ENCODE measurements at places on chromosomes 2 and 18.
A peak's percentile ranks its signal among the peaks of the same experiment; 100 is the strongest.

- DNase-seq, result peak; percentile 67
These were observed 69.0 kb downstream of the CTAGE1 start for GRCh38 chr18:22348521-22349316.

DNA sequence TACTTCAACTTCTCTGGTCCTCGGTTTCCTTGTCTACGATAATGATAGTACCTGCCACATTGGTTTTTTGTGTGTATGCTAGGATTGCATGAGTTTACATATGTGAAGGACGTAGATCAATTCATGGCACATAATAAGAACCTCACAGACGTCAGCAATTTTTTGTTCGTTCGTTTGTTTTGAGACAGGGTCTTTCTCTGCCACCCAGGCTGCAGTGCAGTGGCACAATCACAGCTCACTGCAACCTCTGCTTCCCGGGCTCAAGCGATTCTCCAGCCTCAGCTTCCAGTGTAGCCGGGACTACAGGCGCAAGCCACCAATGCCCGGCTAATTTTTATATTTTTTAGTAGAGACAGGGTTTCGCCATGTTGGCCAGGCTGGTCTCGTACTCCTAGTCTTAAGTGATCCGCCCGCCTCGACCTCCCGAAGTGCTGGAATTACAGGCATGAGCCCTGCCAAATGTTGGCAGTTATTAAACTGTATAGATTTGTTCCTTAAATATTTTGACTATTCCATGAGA is 756 bp upstream of the SLC35F5 start:
- DNase-seq, result no peak

- peak; percentile 61 for DNase-seq
These were observed 1.1 kb downstream of the NCKAP1 start for GRCh38 chr2:183037074-183037552.

DNA sequence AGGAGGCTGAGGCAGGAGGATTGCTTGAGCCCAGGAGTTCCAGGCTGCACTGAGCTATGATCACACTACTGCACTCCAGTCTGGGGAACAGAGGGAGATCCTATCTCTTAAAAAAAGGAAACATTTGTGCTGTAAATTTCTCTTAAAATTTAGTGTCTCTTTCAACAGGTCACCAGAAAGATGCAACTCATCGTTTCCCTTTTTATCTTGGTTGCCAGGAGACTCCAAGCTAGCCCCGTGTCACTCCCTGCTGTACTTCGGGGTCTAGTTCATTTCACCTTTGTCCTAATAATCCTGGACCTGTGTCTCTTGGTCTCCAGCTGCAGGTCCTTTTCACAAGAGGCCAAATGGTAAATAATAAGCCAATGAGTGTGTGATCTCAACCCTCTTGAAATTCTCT is 7.1 kb downstream of the HS1BP3 start:
- no peak for DNase-seq

DNA sequence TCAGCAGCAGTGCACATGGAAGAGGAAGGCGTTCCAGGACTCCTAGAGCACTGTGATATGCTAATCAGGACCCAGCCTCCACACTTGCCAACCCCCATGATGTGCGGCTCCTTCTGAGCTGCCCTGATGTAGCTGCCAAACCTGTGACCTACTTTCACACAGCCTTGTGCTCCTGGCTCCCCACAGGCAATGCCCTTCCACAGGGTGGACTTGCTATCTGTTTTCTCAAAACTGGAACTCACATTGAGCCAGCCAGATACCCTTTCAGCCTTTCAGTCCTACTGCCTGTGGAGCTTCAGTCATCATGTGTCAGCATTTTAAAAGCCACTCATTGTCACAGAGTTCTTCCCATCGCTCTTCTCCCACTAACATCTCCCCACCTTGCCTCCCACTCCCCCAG is 181.6 kb downstream of the AFF3 start:
- DNase-seq, result peak; percentile 15

DNA sequence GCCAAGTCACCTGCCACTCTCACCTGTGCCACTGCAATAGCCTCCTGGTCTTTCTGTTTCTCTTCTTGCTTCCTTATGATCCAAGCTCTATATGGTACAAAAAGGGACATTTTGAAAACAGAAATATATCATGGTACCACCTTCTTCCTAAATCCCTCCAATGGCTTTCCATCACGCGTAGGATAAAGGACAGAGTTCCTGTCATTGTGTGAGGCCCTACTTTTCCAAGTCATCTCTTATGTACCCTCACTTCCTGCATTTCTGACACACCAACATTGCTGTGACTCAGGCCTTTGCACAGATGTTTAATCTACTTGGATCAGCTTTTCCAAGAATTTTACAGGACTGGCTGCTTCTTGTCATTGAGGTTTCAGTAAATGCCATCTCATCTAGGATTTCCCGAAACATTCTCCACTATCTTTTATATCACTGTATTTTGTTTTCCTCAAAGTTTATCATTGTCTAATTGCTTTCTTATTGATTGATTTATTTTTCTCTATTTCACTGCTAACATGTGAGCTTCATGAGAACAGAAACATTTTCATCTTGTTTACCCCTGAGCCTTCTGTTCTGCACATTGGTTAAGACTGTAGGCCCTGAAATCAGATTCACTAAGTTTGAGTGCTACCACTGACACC is 426.1 kb upstream of the FANCL start:
- no peak for DNase-seq

- no peak for DNase-seq
These were observed 160.1 kb upstream of the ZC3H15 start for GRCh38 chr2:186325827-186326535.

GRCh38 chr2:55618025-55618274 is 528 bp upstream of the PPP4R3B start:
- no peak for DNase-seq

DNA sequence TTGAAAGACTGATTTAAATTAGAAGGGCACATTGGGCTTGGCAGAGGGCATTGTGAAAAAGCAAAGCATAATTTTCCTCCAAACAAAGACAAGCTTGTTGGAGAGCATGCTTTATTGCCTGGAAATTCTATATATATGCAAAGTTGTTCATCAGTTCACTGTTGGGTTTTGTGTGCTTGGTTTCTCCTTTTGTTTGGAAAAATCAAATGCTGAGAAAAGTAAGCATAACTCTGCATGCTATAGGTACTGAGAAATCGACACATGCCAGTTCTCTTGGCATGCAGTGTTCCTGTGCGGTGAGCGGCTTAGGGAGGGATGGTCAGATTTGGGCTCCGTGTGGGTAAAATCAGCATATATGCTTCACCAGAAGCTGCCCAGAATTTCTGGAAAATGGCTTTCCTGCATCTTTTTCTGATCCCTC is 161.0 kb downstream of the RAPGEF4 start:
- DNase-seq, result no peak

GRCh38 chr2:197356136-197356535 is 45.6 kb upstream of the ANKRD44 start:
- peak; percentile 39 for DNase-seq

DNA sequence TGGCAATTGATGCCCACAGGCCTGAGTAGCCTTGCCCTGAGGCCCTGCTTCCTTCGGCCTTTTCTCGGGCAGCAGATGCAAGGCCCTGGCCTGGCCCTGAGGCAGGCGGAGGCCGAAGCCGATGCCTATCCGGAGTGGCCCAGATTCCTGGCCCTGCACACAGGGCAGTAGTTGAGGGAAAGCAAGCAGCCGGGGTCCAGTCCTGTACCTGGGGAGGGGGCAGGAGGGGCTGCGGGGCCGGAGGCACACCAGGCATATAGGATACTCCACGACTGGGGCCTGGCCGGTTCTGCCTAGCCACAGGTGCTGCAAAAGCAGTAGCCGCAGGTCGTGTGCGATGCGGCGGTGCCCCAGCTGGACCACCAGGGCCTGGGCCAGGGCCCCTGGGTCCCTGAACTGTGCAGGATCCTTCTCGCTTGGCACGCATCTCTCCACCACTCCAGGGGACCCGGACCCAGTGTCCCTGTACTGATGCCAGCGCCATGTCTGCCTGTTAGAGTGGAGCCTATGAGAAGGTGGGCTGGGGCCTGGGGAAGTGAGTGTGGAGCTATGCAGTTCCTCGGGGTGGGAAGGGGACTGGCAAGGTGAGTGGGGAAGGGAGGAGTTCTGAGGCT is 1.8 kb downstream of the PRR30 start:
- DNase-seq, result no peak

- DNase-seq, result no peak
These were observed 274.9 kb upstream of the VWC2L start for GRCh38 chr2:214135966-214136365.

DNA sequence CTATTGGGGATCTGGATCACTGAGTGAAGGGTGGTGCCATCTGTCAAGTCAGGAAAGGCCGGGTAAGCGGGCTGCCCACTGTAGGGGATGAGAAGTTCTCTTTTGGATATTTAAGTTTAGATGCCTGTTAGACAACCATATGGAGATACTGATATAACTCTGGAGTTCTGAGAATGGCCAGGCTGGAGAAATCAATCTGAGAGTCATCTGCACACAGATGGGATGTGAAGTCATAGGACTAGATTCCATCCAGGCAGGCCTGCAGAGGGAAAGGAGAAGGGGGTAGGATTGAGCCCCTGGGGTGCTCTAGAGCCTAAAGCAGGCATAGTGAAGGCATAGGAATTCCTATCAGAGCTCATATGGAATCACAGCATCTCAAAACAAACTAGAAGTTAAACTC is 30.1 kb downstream of the SPRED2 start:
- no peak for DNase-seq

All from choroid plexus epithelial cell (primary cell).